Stimulated activated naive CD8-positive, alpha-beta T cell treated with anti-CD3 and anti-CD28 coated beads, Interleukin-15, amount 100 ng/mL, for 72 hours (primary cell): ENCODE measurements at places on chromosomes 1 and 21.

GRCh38 chr1:23102289-23102688 is 66.4 kb downstream of the LUZP1 start:
- no peak for DNase-seq

DNA sequence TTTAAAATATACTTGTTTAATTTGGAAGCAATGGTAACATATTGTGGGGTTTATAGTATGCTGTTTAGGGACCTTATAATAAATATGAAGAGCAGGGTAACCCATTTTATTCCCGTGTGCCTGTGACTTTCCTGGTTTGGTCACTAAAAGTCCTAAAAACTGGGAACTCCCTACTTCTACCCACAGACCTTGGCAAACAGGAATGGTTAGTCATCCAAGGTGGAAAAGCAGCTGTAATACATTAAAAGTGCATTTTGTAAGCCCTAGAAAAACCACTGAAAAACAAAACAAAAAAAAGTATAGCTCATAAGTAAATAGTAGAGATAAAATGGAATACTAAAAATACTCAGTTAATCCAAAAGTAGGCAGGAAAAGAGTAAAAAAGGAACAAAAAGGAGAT is 538.9 kb downstream of the LMO4 start:
- DNase-seq = no peak

GRCh38 chr21:45341261-45341660 is 53.6 kb upstream of the POFUT2 start:
- DNase-seq = no peak

- DNase-seq = no peak
Observed at GRCh38 chr1:12692967-12693782, 22.7 kb upstream of the AADACL3 start.

DNA sequence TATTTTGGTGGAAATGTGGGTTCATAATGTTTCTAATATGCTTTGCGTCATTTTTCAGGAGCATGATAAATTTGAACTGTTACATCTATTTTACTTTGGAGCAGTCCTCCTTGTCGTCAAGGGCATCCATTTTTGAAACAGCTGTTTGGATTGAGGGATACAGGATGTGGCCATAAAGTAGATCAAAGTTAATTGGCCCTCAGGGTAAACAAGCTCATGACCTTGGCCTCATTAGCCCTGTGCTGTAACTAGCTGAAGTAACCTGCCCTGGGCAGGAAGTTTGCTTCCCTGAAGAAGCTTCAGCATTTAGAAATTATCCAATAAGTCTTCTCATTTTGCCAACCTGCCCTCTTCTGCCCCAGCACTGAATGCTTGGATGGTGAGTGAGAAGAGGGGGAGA is 24.8 kb upstream of the RGL1 start:
- no peak for DNase-seq

DNA sequence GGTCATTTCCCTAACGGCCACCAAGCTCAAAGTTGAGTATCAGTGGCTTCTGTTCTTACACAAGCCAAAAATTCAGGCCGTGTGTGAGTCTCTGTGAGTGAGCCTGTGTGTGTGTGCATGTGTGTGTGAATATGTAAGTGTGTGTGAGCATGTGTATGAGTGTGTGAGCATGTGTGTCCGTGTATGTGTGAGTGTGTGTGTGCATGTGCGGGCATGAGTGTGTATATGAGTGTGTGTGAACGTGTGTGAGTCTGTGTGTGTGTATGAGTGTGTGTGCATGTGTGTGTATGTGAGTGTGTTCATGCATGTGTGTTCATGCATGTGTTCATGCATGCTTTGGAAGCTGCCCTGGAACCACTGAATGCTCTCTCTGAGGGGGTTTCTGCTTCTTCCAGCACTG is 105.7 kb downstream of the AJAP1 start:
- DNase-seq = no peak

- DNase-seq = no peak
Observed at GRCh38 chr1:228021355-228022030, 14.7 kb downstream of the WNT3A start.

DNA sequence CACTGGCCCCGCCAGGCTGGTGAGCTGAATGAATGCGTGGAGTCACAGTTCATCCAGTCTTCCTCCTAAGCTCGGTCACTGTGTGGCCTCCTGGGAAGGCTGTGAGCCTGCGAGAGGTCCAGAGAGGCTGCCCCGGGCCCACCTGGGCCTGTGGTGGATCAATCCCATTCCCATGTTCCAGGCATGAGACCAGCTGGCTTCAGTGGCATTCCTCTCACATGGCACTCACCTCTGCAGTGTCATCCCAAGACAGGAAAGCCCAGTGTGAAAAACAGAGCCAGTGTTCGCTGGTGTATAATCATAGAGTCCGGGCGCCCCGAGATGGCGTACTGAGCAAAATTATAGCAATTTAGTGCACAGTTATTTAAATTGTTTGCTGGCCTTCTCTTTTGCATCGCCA is 37.6 kb upstream of the EPHA8 start:
- no peak for DNase-seq

- DNase-seq = no peak
Observed at GRCh38 chr1:246511203-246511602, 4.1 kb upstream of the SMYD3 start.

GRCh38 chr1:193415256-193415655 is 228.8 kb upstream of the B3GALT2 start:
- no peak for DNase-seq

GRCh38 chr1:12629511-12629956 is 11.5 kb upstream of the DHRS3 start:
- DNase-seq = no peak
